ENCODE measurements at places on chromosomes 3 and 15.

DNA sequence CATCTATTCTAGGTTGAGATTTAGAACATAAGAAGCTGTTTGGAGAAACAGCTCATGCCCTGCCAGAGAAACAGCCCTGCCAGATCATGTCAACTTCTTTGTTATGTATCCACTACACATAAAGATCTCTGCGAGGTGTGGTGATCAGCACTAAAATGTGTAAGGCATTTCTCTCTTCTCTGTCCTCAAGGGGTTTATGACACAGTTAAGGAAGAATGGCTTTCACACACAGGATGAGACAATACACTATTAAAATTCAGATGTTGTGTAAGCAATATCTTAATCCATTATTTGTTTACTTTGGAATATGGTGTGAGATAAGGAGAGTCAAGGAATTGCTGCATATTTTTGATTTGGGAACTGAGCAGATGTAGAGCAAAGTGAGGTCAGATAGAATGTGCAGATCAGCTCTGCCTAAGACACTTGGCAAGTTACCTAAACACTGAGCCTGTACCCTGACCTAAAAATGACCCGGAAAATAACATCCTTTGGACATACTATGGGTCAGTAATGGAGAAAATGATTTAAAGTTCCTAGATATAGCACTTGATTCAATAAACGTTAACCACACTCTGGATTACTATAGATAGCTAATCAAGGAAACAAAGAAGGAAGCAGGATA is 434.7 kb upstream of the PDZRN3 start:
- no peak for DNase-seq

DNA sequence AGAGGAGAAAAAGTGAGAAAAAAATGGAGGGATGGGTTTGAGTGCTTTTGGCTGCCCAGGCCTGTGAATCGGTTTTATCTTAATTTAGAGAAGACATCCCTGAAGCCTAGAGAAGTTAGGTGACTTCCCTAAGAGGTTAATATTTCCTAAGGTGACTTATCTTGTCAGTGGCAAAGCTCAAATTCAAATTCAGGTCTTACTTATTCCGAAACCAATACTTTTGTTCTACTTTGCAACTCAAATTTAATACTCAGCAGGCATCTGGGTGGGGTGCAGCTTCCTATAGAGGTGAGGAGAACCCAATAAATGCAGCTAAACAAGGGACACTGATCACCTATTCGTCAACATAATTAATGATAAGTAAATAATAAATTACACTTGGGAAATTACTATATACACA is 54.9 kb upstream of the MYRIP start:
- no peak for DNase-seq

- no peak for DNase-seq
Measured at GRCh38 chr15:50886611-50887345, 21.7 kb upstream of the AP4E1 start.

DNA sequence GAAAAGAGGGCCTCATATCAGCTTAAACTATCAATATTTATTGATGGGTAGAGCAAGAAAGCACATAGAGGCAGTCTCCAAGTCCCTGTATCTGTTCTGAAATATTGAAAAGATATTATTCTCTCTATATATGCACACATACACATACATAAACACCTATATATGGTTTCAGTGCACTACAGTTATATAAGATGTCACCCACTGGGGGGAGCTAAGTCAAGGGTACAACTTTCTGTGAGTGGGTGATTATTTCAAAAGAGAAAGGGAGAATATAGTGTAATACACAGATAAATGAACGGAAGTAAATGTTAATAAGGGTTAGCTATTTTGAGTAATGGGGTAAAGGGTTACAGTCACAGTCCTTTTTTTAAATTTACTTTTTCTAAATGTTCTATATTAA is 8.8 kb downstream of the SNTN start:
- DNase-seq = no peak

DNA sequence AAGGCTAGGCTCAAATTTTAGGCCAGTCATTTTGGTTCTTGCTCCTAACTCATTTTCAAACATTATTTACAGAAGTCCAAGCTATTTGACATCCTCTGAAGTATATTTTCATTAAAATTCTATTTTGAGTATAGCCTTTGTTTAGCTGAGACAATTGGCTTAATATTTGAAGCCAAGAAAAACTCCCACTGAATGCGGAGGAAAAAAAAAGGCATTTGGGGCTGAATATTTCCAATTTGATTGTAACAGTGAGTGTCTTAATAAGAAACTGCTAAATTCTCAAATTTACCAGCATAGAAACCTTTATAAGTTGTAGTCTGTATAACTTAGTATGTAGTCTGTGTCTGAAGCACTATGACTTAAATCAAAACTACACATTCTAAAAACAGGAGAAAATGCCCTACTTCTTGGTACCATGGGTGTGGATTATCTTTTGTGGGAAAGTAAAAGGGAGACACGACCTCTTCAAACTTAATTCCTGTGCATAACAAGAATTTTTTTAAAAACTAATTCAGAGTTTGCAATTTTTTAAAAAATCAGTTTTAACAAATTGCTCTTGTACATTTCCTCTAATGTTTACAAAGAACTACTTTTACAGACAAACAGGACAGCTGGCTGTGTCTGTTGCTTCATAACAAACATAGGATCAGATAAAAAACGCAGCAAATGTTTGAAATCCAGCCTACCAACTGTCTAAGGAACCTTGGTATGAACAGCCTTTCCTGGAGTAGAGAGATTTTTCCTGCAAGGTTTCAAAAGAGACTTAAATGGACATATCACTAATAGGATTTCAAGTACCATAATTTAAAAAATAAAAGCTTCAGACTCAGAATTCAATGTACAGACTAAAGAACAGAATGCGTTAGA is 52.7 kb upstream of the LMOD3 start:
- DNase-seq = no peak

- no peak for DNase-seq
Measured at GRCh38 chr15:62454567-62455172, 289.6 kb upstream of the C2CD4B start.
